Natural killer cell treated with Interleukin-12 subunit alpha and Interleukin-12 subunit beta and Interleukin-15 and Interleukin-18, amount 100 ng/mL, for 72 hours (primary cell): ENCODE measurements at places on chromosomes 16 and 17. TPM values are rescaled to one million over a fixed set of nuclear protein-coding genes. Genes with fewer than 3 reads are reported as not detected.

DNA sequence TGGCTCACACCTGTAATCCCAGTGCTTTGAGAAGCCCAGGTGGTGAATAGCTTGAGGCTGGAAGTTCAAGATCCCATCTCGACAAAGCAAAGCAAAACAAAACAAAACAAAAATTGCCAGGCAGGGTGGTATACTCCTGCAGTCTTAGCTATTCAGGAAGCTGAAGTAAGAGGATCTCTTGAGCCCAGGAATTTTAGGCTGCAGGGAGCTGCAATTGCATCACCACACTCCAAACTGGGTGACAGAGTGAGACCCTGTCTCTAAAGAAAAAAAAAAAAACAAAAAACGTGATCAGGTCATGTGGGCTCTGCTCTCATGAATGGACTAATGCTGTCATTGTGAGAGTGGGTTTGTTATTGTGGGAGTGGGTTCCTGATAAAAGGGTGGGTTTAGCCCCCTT is 409.1 kb downstream of the NPIPA7 start:
- no peak for DNase-seq

- peak; percentile 74 for DNase-seq
Observed at GRCh38 chr17:37848690-37849616, 75.3 kb upstream of the TBC1D3K start.

- no peak for DNase-seq
Observed at GRCh38 chr16:8941718-8942344, 21.9 kb downstream of the USP7 start.

DNA sequence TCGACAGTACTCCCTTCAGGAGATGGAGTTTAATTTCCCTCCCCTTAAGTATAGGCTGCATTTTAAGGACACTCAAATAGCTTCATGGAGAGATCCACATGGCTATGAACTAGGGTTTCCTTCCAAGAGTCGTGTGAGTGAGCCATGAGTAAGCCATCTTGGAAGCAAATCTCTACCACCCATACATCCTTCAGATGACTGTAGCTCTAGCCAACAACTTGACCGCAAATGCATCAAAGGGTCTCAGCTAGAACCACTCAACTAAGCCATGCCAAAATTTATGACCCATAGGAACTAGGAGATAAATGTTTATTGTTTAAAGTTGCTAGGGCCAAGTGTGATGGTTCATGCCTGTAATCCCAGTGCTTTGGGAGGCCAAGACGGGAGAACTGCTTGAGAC is 43.4 kb downstream of the METTL16 start:
- DNase-seq = no peak

The ITGB4 gene
- 0.90 TPM for total RNA-seq

The COG8 gene
- total RNA-seq = 29.6 TPM

The SMIM5 gene
- 0.29 TPM for total RNA-seq
